ENCODE measurements at places on chromosomes 7 and 10. TPM values are rescaled to one million over a fixed set of nuclear protein-coding genes. Genes with fewer than 3 reads are reported as not detected.
A peak's percentile ranks its signal among the peaks of the same experiment; 100 is the strongest.

Gene PDZD8
- total RNA-seq, result 40.5 TPM

Gene CALU
- total RNA-seq, result 820 TPM

GRCh38 chr7:128347647-128348097, 4.0 kb upstream of the RBM28 start:
- H3K36me3 ChIP-seq, result no peaks in the 10 kb centered on the region
- no peak overlapping the region for H3K4me3 ChIP-seq
- H3K27ac ChIP-seq, result no peak overlapping the region

DNA sequence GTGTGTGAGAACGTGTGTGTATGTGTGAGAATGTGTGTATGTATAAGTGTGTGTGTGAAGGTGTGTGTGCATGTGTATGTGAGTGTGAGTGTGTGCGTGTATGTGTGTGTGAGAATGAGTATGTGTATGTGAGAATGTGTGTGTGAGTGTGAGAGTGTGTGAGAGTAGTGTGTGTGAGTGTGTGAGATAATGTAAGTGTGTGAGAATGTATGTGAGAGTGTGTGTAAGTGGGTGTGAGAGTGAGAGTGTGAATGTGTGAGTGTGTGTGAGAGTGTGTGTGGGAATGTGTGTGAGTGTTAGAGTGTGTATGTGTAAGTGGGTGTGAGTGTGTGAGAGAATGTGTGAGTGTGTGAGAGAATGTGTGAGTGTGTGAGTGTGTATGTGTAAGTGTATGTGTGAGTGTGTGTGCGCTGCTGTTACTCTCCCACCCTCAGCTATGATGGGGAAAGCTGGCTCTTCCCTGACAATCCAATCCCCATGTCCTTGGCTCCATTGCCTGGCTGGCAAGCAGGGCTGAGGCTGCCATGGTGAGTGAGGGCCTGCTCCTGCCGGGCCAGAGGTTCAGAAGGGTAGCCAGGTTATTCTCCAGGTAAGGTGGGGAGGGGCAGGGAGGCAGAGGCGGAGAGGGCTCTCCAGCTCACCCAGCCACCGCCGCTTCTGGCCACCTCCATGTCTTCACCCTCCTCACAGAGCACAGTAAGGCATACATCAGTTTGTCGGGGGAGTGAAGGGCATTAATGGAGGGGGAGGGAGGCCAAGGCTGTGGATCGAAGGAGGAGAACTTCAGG, 72.6 kb upstream of the PCBD1 start:
- no peak overlapping the region for H3K27ac ChIP-seq
- no peaks in the 10 kb centered on the region for H3K36me3 ChIP-seq
- no peak overlapping the region for H3K4me3 ChIP-seq
- peaks cover 57% of the 10 kb centered on the region for H3K27me3 ChIP-seq
- H3K4me1 ChIP-seq, result no peaks in the 10 kb centered on the region
- peak; percentile 52 for DNase-seq

DNA sequence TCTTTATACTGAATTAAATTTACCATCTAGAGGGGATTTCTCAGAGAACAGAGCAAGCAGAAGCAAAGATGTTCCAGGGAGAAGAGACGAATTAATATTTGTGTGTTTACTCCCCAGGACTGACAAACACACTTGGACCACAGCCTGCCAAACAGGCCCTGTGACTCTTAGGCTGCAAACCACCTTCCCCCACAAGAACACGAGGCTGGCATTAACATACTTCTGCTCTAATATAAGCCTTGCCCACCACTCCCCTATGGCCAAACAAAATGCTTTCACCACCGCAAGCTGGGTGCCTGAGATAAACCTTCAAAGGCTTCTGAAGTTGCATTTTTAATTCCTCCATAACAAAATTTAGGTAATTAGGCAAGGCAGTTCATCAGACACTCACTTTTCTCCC, 88.4 kb downstream of the FGFR2 start:
- no peaks in the 10 kb centered on the region for H3K36me3 ChIP-seq
- H3K27me3 ChIP-seq, result peaks cover 1% of the 10 kb centered on the region
- H3K4me1 ChIP-seq, result peaks cover 30% of the 10 kb centered on the region
- no peak overlapping the region for H3K27ac ChIP-seq
- no peak overlapping the region for H3K4me3 ChIP-seq

Gene GNG11
- 9.4 TPM for total RNA-seq

DNA sequence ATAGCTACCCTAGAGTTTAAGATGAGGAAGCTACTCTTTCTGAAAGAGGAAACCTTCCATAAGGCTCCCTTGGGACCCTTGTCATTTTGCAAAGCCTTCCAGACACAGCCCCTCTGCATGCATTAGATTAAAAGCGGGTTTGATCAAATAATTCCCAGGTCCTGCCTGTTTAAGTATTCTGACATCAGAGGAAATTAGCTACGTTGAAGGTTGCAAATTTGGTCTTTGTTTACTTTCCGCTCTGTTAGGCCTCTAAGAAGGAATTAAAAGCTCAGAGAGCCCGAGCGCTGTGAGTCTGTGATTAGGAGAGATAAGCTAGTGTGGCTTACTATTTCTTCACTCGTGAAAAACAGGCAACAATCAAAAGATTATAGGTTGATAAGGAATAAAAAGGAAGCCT, 1.4 kb upstream of the THSD7A start:
- H3K4me1 ChIP-seq, result peaks cover 14% of the 10 kb centered on the region
- no peaks in the 10 kb centered on the region for H3K36me3 ChIP-seq
- peaks cover 14% of the 10 kb centered on the region for H3K27me3 ChIP-seq
- no peak overlapping the region for H3K27ac ChIP-seq
- no peak for DNase-seq

Gene EBF3
- not detected for total RNA-seq

Gene SPDYE9
- not detected for total RNA-seq

DNA sequence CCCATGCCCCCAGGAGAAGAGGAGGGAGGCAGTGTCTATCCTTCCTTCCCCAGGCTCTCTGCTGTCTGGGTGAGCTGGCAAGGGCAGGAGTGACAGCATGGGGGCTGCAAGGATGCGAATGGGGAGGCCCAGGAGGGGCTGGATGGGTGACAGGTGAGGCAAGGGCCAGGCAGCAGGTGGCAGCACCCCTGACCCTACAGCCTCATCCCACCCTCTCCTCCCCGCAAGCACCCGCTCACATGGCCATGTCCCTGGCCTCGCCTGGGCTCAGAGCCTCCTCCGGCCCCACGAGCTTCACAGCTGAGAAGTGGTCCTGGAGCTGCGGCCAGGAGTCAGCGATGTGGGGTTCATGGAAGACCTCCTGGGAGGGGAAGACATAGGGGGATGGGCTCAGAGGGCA, 5.4 kb downstream of the PLOD3 start:
- no peak overlapping the region for H3K4me3 ChIP-seq
- no peaks in the 10 kb centered on the region for H3K27me3 ChIP-seq
- peaks cover 24% of the 10 kb centered on the region for H3K36me3 ChIP-seq
- H3K27ac ChIP-seq, result no peak overlapping the region
- peaks cover 22% of the 10 kb centered on the region for H3K4me1 ChIP-seq

Gene GIMAP8
- total RNA-seq, result not detected

DNA sequence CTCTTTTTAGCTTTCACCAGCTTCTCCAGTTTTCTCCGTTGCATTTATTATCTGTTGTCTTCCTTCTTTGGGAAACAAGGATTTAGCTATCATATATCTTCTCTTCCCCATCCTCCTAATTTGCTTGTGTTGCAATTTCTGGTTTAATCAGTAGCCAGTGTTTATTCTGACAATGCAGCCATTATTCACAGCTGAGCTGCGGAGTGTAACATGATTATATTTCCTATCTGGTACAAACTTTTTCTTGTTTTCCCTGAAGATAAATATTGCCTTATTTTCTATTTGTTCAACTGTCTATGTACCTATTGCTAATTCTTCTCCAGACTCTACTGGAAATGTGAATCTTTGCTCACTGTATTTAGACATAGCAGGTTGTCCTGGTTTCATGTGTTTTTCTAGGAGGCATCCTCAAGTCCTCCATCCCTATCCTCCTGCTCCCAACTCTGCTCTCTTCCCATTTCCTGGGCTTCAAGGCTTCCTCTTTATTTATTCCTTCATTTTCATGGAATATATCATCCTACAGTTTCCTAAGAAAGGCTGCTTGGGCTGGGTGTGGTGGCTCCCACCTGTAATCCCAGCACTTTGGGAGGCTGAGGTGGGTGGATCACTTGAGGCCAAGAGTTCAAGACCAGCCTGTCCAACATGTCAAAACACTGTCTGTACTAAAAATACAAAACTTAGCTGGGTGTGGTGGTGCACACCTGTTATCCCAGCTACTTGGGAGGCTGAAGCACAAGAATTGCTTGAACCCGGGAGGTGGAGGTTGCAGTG, 72.4 kb upstream of the KDM7A start:
- no peak for DNase-seq
- no peaks in the 10 kb centered on the region for H3K36me3 ChIP-seq
- H3K27ac ChIP-seq, result no peak overlapping the region
- H3K27me3 ChIP-seq, result peaks cover 3% of the 10 kb centered on the region
- H3K4me3 ChIP-seq, result no peak overlapping the region

GRCh38 chr10:117617659-117618058, 75.1 kb downstream of the EMX2 start:
- H3K4me3 ChIP-seq, result no peak overlapping the region
- H3K27me3 ChIP-seq, result peaks cover 34% of the 10 kb centered on the region
- DNase-seq, result no peak
- no peaks in the 10 kb centered on the region for H3K4me1 ChIP-seq
- no peak overlapping the region for H3K27ac ChIP-seq
- no peaks in the 10 kb centered on the region for H3K36me3 ChIP-seq
